ENCODE measurements at places on chromosomes 7 and 10.

DNA sequence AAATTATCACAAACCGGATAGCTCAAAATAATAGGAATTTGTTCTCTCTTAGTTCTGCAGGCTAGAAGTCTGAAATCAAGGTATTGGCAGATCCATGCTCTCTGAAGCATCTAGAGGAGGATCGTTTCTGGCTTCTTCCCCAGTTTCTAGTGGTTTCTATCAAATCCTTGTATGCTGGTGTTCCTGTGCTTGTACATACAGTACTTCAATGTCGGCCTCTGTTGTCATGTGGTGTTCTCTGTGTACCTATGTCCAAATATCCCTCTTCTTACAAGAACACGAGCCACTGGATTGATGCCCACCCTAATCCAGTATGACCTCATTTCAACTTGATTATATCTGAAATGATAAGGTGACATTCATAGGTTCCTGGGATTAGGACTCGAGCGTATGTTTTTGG is 9.8 kb upstream of the TAX1BP1 start:
- DNase-seq: no peak

GRCh38 chr7:144830811-144831210 is 5.0 kb downstream of the TPK1 start:
- DNase-seq: no peak

GRCh38 chr10:32055478-32056135 is 618 bp downstream of the KIF5B start:
- peak; percentile 59 for DNase-seq

DNA sequence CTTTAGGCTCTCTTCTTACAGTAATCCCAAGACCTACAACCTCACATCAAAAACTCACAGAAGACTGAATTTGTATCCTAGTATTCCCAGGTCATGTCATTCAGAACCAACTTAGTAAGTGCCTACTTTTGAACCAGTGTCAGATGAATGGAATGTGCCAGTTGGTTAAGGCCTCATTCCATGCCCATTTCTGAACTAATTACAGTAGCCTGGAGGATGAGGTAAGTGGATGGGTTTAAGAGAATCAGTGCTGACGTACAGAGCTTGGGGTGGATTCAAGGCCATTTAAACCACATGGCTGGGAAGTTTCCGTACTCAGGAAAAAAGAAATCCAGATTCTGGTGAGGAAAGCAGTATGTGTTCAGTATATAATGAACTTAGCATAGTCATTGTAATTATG is 21.9 kb upstream of the FOXP2 start:
- no peak for DNase-seq

GRCh38 chr7:43570688-43571365 is 12.1 kb upstream of the STK17A start:
- no peak for DNase-seq

GRCh38 chr10:6770846-6771245 is 190.8 kb upstream of the PRKCQ start:
- no peak for DNase-seq

DNA sequence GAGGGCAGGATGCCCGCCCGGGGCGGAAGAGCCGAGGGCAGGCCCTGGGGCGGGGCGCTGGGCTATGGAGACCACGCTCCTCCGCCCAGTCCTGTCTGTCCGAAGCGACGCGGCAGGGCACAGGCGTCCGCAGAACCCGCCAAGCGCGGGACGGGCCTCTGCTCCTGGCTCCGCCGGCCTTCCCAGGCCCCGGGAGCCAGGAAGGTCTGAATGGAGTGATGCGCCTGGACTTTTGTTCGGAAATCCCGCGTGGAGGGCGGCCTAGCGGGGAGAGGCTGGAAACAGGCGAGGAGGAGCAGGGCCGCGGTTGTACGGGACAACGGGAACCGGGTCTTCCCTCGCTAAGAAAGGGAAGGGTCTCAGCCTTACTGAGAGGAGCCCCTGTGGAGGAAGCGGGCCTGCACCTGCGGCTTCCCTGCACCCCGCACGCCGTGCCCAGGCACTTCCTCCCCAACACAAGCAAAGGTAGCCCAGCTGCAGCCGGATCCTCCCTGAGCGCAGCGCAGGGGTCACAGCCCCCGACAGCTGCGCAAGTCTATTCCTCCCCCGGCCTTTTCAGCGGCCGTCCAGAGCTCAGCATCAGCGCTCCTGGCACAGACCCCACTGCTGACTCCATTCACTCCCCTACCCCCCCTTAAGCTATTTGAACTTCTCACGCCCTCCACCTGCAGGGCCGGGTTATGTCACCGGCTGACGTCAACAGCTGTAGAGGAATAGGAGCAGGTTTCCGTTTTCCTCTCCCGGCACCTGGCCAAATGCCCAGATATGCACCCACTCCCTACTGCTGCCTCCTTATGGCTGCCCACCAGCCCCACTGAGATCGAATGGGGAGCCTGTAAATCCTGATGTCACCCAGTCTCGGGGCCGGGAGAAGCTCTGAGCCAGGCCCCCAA is 143.2 kb upstream of the RET start:
- DNase-seq: peak; percentile 36

DNA sequence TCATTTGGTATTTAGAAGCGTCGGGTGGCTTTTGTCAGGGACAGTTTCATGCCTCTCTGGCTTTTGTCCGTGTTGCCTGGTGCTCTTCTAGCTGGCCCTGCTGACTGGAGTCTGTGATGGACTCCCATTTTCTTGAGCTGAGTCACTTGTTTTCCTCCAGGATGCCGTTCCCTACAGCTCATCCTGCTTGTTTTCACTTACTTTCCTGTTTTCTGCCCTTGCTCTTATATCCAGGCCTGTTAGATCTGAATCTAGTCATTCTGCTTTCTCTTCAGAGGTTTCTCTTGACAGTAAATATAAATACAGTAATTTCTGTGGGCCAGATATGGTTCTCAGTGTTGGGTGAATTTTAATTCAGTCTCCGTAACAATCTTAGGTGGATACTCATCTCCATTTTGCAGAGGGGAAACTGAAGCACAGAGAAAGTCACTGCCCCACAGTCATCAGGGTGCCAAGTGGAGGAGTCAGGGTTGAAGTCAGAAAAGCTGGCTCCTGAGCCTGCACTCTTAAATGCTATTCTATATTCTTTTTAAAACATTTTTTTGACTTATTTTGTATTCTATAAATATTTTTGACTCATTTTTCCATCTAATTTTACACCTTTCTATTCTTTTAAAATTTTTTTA is 85.4 kb downstream of the CCNY start:
- no peak for DNase-seq

GRCh38 chr10:80855348-80855971 is 317.8 kb downstream of the SH2D4B start:
- DNase-seq: no peak

DNA sequence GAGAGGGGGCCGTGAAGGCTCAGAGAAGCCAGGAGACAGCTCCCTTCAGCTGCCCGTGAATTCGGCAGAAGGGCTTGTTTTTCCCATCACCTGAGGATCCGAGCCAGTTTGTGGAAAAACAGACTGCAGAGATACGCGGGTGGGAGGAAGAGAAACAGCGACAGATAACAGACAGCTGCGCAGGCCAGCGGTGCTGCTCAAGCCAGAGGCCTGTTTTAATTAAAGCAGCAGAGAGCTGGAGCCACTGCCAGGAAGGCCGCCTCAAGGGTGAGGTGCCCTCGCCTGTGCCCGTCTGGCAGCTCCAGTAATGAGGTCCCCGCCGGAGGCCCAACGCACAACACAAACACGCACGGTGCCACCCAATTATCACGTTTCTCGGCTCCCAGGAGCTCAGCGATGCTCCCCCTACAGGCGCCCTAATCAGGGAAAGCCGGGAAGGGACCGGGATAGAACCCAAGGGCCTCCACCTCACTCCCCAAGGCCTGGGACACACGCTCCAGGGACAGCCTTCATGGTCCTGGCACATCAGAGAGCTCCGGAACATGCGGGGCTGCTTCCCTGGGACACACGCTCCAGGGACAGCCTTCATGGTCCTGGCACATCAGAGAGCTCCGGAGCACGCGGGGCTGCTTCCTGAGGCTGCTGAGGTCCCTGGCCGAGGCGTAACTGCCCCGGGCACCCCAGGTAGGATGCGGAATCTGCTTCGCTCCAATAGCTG is 60.6 kb upstream of the DNAAF5 start:
- DNase-seq: no peak

- DNase-seq: no peak
Observed at GRCh38 chr7:46508583-46508982, 587.5 kb upstream of the IGFBP3 start.
